Stimulated activated CD8-positive, alpha-beta memory T cell treated with anti-CD3 and anti-CD28 coated beads, Interleukin-7, amount 100 ng/mL, for 24 hours (primary cell): ENCODE measurements at places on chromosomes 2 and 18.

DNA sequence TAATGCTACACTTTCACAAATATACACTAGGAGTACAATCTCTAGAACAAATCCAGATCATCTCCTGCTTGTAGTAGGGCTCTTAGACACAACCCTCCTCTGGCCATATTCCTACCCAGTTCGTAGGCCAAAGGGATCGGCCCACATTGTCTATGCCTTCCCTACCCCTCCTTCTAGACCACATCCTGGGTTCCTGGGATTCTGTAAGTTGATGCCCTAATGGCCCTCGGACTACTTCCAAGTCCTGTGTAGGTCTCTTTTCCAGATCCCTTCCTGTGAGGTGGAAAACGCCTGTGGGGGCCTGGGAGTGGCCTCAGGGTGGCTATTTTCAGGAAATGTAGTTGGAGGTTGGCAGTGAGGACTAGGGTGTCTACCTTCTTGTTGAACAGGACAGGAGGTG, 289.7 kb downstream of the ZNF385B start:
- no peak for DNase-seq

DNA sequence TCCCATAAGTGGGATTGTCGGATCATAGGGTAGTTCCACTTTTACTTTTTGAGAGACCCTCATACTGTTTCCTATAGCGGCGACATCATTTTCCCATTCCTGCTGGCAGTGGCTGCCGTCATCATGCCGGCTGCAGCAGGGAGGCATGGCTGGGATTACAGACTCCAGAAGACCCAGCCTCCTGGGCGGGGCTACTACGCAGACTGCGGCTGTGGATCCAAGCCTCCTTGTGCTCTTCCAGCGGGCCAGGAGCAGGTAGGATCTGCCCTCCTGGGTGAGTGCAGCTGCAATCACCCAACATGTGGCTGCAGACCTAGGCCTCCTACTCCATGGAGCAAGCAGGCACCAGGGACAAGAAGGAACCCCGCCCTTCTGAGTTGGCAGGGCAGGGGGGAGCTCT, 359.2 kb downstream of the GALR1 start:
- DNase-seq = no peak

GRCh38 chr18:3148930-3149535, 70.7 kb downstream of the MYOM1 start:
- no peak for DNase-seq

DNA sequence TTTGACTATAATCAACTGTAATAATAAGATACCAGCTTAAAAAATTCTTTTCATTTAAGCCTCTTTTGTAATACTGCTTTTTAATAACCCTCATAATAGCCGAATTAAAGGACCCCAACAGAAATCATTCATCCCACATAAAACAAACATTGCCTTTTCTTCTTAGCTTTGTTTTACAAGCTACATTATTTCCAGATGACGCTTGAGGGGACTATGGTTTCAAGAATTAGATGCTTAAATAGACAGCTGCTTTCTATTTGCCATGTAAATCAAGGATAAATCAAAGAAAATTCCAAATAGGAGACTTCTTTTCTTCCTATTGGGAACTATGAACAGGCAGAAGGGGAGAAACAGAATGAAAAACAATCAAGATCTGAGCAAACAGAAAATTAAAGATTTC, 200.7 kb upstream of the SMAD7 start:
- DNase-seq = no peak

GRCh38 chr2:148876595-148877402, 1.8 kb downstream of the KIF5C start:
- no peak for DNase-seq

GRCh38 chr18:74459889-74460288, 2.8 kb upstream of the DIPK1C start:
- DNase-seq = no peak

GRCh38 chr18:72867746-72868584, at the start of gene NETO1:
Gene NETO1, minus strand, starts transcription at chr18:72867987. Its CDS starts 696 bp downstream, at chr18:72867291.
- no peak for DNase-seq

DNA sequence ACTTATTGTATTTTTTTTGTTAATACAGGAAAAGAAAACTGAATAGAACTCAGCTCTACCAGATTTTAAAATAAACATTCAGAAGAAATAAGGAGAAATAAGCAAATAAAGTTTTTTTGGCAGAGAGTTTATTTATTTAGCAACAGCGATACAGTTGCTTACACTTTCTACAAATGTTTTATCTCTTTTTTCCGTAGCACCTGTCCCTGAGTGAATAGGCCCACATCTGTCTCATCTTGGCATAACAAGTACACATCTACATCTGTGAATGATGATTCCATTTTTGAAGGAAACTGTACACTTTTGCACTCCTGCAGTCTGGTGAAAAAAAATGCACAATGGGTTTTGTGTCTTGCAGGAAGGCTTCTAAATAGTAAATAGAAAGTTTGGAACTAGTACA, 783.6 kb upstream of the ZEB2 start:
- no peak for DNase-seq

DNA sequence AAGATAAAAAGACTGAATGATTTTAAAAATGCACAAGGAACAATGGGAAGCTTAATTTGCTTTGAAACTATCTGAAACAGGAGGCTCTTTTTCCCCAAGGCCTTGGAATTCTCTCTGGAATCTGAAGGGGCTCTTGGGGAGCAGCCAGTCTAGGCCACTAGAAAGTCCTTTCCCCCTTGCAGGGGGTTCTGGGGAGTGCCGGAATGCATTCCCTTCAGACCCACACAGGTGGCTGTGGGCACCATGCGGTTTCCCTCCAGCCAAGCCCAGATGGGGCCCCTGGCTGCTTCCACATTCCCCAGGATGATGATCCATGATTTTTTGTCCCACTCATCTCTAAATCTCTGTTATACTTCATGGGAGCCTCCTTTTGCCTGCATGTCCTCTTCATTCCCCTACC, 10.7 kb downstream of the GPR45 start:
- DNase-seq = no peak

DNA sequence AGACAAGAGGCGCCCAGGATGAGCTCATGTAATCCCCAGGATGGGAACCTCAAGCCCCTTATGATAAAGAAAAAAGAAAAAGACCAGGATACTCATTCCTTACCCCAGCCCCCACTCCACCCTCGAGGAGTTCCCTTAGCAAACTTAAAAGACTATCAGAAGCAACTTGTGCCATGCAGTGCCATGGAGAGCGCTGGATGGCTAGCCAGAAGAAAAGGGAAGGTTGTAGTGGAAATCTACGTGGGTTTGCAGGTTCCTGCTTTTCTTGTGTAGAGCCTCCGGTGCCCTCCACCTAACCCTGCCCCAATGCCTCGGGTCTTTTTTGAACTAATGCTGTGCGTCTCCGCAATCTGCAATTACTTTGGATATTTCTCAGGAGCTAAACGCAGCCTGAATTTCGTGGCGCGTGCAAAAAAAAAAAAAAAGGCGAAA, 16.2 kb upstream of the BCL11A start:
- no peak for DNase-seq

DNA sequence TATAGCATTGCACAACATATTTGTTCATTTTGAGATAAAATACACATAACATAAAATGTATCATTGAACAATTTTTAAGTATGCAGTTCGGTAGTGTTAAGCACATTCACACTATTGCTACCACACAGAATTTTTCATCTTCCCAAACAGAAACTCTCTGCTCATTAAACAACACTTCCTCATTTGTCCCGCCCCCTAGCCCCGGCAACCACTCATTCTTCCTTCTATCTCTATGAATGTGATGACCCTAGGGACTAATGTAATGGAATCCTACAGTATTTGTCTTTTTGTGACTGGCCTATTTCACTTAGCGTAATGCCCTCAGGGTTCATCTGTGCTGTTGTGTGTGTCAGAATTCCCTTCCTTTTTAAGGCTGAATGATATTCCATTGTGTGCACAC, 95.4 kb downstream of the TSHZ1 start:
- no peak for DNase-seq

DNA sequence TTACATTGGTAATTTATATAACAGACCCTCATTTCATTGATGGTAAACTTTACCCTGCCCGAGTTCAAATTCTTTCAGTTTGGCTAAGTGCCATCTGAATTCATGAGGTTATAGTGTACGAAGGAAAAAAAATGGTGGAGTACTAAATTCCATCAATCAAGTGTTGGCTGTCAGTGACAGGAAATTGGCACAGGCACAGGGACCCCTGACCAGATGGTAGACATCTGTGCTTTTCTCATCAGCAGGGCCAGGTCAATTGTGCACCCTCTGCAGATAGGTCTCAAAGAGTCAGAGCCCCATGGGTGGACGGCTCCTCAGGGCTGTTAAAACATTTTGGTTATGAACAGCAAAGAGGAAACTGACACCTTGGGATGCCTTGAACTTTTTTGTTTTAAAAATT, 439.2 kb downstream of the SETBP1 start:
- no peak for DNase-seq

DNA sequence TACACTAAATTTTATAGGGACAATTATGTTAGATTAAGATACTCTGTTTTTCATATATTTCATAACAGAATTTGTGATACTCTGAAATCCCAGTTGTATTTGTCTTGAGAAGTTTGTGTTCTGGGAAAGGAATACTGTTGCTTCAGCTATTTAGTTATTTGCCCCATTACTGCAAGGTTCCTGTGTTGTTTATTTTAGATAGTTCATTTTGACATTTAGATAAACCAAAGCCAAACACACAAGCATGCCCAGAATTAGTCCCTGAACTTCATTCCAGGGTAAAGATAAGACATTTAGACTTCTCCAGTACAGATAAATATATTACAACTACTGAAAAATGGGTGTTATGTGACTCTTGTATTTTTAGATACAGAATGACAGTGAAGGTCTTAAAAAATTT, 74.7 kb downstream of the BMPR2 start:
- no peak for DNase-seq

- no peak for DNase-seq
Measured at GRCh38 chr2:46490521-46491141, 11.3 kb downstream of the TMEM247 start.

- no peak for DNase-seq
Measured at GRCh38 chr18:26630596-26630995, 82.2 kb upstream of the KCTD1 start.

- DNase-seq = no peak
Measured at GRCh38 chr2:170484552-170484951, 230.6 kb upstream of the SP5 start.

- no peak for DNase-seq
Measured at GRCh38 chr2:65529419-65529818, 97.0 kb upstream of the SPRED2 start.

DNA sequence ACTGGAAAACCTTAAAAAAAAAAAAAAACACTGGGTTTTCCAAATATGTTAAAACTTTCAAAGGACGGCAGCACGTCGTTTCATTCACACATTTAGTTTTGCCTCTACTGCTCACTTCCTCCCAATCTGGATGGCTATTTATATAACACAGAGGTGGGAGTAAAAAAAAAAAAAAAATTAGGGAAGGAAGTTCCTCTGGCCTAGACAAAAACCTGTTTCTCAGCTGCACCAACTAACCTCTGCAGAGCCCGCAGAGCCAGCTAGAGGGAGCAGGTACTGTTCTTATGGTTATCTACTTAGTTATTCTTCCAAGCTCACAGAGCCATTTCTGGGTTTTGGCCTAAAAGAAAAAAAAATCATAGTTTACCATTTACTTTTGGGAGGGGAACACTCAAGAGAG, 28.1 kb downstream of the SLC1A4 start:
- DNase-seq = no peak

- no peak for DNase-seq
Measured at GRCh38 chr2:65728477-65729180, 296.2 kb upstream of the SPRED2 start.

GRCh38 chr2:57821088-57821487, 225.5 kb upstream of the VRK2 start:
- no peak for DNase-seq

GRCh38 chr2:74534411-74534810, 4.7 kb downstream of the HTRA2 start:
- no peak for DNase-seq

- no peak for DNase-seq
Measured at GRCh38 chr2:132618734-132619133, 51.3 kb downstream of the LYPD1 start.

GRCh38 chr2:190812506-190813294, 67.9 kb upstream of the GLS start:
- no peak for DNase-seq

DNA sequence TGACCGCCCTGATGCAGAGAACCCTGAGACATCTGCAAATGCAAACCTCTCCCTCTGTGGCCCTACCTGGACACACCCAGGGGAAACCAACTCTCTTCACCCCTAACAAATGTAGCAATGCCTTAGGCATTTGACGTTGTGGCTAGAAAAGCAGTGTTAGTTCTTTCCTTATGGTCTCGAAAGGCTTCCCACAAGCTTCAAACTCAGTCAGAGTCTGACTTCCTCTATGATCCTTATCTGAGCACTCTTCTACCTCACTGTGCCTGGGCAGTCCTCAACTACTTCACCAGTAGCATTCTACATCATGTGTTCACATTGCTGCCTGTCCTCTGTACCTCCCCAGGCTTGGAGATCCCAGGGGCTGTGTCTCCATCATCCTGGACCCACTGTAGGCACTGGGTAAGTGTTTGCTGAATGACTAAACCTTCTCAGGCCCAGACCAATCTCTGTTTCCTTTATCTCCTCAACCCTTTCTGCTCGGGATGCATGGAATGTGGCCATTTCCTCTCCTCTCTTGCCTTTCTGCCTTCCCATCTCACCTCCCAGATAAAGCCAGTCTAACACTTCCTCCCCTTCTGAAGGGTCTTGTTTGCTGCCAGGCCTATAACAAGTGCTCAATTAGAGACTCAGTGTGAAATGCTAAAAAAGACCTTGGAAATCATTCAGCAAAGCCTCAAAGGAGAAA, 91.7 kb upstream of the ACAA2 start:
- no peak for DNase-seq

- DNase-seq = no peak
Measured at GRCh38 chr2:142531377-142531776, 346.1 kb upstream of the KYNU start.

DNA sequence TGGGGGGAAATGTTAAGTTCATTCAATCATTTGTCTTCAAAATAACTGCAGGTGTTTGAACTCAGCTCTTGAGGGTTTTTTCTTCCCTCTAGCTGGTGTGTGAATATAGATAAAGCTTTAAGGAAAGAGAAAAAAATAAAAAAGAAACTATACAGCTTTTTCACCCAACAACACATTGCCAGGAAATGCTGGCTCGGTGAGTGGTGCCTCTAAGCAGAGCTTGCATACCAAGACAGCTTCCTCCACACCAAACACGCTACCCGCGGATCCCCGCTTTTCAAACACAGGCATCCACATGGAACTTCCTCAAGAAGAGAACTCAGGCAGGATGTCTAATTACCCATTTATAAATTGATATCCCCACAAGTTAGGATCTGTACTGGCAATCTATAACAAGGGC, 69.8 kb upstream of the TANK start:
- DNase-seq = no peak

GRCh38 chr2:206615417-206616089, 26.7 kb upstream of the FAM237A start:
- DNase-seq = no peak

GRCh38 chr2:120231564-120231973, 8.4 kb upstream of the TMEM185B start:
- DNase-seq = no peak

- no peak for DNase-seq
Measured at GRCh38 chr2:235247001-235247400, 246.8 kb upstream of the AGAP1 start.
